ENCODE measurements at places on chromosomes 2 and 18.

DNA sequence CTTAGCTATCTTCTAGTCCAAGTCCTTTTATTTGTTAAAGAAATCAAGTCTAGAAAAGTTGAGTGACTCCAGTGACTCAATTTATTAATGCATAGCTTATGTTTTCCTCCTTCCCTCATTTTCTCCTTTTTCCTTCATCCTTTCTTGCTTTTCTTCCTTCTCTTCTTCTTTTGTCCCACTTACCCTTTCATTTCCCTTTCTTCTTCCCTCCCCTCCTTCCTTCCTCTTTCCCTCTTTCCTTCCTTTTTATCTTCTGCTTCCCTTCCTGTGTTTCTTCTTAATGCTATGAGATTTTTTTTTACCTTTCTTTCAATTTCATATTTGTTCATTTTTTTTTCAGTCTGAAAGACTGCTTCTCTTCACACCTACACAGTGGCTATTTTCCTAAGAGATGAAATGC is 555.5 kb downstream of the PIK3C3 start:
- DNase-seq: no peak

- DNase-seq: peak; percentile 41
These were observed at the start of gene QPCT for GRCh38 chr2:37344453-37345361. QPCT (plus strand) TSS chr2:37344630; CDS start chr2:37344732, 102 bp downstream.

DNA sequence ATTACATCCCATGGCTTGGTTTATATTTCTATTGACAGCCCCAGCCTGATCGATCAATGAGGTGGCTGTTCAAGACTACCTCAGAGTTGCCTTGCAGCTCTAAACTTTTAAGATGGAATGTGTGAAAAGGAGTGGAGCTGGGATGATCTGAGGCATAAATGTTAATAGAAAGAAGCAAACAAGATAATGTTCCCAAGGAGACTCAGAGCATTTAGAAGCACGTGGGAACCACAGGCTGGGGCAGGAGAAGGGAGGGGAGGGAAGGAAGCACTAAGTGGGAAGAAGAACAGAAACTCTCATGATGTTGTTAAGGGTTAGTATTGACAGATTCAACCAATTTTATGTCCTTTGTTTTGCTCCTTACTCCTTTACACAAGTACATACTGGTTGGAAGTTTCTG is 28.8 kb upstream of the LRATD1 start:
- no peak for DNase-seq

DNA sequence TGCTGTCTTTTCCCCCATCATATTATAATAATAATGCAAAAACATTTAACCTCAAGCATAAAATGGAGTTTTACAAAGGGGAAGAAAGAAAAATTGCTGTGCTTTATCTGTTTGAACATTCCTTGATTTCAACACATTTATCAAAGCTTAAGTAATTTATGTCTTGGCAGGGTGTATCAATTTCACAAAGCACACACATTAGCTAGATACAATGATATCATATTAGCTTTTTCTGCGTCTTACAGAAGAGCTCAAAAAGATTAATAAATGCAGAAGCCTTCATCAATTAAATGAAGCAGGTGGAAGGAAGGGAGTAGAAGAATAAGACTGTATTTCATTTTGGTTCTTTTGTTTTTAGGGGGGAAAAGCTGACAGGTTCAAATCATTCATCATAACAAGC is 103.0 kb downstream of the NXPH2 start:
- no peak for DNase-seq

GRCh38 chr18:34386803-34387202 is 162.1 kb upstream of the NOL4 start:
- no peak for DNase-seq

DNA sequence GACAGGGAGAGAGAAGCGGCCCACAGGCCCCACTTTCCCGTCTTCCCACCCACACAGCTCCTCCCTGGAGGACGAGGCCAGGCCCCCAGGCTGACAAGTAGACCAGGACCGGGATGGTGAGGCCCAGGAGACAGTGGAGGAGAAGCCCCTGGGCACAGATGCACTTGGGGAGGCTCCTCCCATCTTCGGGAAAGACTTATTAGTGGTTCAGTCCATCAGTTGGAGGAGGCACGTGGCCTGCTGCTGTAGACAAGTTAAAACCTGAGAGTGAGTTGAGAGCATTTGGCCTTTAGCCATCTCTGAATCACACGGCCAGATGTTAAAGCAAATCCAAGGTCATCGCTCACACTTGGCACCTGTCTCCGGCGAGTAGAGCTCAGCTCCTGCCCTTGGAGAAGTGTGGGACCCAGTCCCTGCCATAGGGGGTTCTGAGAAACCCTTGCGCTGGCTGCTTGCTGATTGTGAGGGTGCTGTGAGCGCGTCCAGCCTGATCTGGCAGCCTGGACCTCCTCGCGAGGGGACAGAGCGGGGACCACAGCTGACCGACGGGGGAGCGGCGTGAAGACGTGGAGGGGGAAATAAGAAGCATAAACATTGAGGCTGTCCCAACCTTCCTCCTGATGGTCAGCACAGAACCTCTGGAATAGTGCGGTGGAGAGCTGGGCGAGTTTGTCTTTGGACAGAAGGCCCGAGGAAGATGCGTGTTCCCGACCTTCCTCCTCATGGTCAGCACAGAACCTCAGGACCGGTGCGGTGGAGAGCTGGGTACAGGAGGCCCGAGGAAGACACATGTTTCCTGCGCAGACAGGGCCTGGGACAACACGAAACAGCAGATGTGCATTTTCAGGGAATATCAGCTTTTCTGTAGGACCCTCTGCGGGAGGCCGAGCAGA is 24.7 kb upstream of the ALLC start:
- DNase-seq: no peak

DNA sequence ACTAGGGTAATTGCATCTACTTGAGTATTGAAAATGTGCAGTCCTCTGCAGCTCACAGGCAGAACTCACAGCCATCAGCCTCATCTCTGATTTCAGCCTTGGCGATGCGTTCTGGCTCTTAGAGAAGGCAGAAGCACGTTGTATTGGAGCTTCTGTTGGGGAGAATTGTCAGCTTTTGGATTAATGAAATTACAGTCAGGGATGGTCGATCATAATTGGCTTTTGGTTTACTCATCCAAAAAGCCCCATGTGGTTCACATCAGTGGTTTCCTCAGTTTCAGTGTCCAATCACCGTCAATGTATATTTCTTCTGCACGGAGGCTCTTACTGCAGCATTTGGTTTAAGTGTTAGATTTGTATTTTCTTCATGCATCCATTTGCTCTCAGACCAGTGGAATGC is 218.5 kb upstream of the SOX11 start:
- no peak for DNase-seq

DNA sequence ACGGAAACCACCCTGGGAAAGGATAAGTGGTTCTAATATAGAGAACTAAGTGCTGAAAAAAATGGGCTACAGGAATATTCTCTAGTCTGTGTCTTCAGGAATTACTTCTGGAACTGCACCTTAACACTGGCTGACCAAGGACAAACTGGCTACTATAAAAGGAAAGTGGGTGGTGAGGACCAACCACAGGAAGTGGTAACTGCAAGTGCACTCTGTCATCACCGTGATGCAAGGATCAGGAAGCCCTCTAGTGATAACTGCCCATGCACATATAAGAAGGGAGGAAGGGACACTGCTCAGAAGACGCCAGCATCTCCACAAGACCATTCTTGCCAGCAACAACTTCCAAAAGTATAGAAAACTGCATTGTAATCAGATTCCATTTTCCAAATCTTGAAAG is 424.4 kb upstream of the RGPD4 start:
- no peak for DNase-seq

DNA sequence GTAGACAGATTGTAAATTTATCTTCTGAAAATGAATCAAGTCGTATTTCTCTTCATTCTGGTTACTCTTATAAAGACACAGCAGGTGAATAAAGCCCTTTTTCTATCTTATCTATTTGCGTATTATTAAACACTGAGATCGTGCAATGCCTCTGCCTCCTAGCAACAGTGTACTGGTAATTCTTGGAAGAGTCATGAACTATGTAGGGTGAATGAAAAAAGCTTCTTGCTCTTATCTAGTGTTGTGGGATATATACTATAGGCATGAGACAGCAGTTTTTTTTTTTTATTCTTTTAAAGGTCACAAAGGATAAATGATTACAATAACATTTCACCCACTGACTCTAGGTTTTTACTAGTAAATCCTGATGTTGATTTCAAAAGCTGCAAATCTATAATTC is 324.2 kb downstream of the PDE11A start:
- no peak for DNase-seq

- no peak for DNase-seq
These were observed 2.9 kb downstream of the MYL12A start for GRCh38 chr18:3250237-3251107.

- DNase-seq: no peak
These were observed 58.5 kb upstream of the TMEM182 start for GRCh38 chr2:102703305-102703704.

- DNase-seq: no peak
These were observed 48.4 kb downstream of the ABCG8 start for GRCh38 chr2:43887176-43887575.

DNA sequence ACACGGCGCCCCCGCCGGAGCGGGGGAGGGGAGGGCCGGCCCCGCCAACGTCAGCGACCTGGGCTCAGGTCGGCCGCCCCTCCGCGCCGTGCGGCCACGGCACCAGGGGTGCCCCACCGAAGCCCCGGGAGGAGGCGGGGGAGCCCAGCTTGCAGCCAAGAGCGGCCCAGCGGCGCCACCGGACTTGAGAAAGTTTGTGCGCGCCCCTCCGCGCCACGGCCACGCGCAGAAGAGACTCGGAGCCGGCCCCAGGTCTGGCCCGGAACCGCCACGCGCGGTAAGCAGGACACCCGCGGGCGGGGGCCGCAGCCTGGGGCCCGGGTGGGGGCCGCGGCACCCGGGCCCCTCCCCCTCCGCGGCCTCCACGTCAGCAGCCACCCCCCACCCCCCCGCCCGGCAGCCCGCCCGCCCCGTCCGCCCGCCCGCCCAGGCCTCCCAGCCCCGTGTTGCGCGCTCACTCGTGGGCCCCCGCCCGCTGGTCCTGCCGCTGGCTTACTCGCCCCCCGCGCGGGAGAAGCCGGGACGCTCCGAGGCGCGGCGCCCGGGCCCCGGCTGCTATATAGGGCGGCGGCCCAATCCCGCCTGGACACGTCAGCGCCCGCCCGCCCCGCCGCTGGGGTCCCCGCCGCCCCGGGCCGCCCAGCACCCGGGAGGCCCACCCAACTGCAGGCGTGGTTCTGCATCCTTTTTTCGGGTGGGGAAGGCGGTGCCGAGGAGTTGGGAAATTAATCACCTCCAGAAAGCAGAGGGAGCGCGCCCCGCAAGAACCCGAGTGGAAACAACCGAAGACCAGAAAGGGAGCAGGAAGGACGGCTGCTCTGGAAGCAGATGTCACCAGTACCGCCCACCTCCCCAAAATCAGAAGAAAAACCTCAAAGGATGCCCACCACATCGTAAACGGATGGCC is 42.9 kb downstream of the HDLBP start:
- peak; percentile 54 for DNase-seq

GRCh38 chr2:55877087-55877436 is 46.5 kb downstream of the EFEMP1 start:
- no peak for DNase-seq

- no peak for DNase-seq
These were observed 53.7 kb downstream of the EPHA4 start for GRCh38 chr2:221518201-221518934.

DNA sequence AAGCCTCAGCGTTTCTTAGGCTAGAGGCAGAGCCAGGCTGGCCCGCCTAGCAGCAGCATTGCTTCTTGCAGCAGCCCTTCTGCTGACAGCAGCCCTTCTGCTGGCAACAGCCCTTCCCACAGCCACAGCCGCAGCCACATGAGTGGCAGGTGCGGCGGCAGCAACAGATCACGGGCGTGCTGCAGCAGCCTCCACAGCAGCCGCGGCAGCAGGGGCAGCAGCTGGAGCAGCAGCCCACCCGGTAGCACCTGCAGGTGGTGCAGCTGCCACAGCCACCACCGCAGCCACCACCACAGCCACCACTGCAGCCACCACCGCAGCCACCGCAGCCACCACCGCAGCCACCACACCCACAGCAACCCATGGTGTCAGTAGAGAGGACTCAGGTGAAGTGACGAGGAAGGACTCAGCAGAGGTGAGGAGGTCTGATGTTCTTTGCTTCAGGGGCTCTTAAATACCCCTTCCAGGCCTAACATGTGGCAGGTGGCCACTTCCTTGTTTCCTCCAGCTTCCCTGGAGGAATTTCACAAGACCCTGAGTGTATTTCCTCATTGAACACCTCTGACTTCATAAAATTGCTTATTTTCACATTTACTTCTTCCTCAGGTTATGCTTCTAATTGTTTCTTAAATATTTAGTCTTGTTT is at the start of gene SCYGR6:
Gene SCYGR6 (minus strand): TSS at position 364 of the 646 bp plus-strand sequence. CDS start 0 bp downstream, at position 364.
- no peak for DNase-seq
